ENCODE measurements at places on chromosomes 3 and 15.

GRCh38 chr3:147141516-147142288 is 264.6 kb downstream of the ZIC4 start:
- DNase-seq = no peak

DNA sequence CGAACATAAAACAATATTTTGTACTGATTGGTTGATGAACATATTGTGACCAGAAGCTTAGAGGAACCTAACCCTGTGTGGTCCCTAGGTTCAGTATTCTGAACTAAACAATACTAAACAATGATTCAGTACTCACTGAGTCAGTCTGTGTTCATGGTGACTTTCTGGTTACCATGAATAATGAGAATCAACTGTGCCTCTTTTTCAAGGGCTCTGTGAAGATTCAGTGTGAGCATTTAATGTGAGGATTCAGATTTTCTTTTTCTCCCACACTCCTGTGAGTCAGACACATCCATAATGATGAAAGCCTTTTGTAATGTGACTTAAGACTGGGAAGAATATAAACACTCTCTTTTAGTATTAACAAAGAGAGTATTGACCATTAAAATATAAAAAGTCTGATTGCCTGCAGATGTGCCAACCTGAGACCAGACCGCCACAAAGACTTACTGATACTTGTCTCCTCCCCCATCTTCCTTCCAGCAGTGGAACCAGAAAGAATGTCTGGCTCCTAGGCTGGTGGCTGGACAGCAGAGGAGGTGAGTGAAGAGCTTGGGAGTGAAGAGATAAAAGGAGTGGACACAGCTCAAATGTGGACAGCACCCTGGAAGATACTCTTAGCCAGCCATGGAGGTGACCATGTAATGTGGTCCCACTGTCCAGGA is 17.6 kb upstream of the ACTL6A start:
- DNase-seq = no peak

GRCh38 chr3:162236949-162237348 is 740.3 kb downstream of the OTOL1 start:
- no peak for DNase-seq

GRCh38 chr15:69973880-69974279 is 123.8 kb downstream of the TLE3 start:
- DNase-seq = no peak

DNA sequence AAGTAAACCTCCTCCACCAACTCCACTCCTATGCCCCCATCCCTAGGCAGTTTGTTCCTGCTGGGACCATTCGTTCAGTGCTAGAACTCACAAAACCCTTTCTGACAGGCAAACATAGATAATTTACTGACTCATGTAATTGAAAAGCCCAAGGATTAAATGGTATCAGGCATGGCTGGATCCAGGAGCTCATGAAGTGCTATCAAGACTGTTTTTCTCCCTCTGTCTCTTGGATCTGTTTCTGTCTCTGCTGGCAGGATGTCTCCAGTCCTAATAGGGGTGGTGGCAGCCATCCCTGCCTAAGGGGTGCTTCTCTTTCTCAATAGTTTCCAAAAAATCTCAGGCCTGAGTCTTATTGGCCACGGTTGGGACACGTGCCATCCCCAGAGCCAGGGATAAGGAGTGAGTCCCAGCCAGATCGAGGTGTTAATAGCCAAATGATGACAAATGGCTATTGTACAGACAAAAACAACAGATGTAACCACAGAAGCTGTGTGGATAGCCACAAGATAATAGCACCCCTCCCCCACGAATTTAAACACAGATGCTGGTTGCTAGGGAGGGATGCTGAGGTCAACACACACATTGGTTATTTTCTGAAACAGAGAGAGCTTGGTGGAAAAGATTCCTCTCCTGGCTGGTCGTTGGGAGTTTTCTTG is 168.6 kb downstream of the SHQ1 start:
- no peak for DNase-seq

DNA sequence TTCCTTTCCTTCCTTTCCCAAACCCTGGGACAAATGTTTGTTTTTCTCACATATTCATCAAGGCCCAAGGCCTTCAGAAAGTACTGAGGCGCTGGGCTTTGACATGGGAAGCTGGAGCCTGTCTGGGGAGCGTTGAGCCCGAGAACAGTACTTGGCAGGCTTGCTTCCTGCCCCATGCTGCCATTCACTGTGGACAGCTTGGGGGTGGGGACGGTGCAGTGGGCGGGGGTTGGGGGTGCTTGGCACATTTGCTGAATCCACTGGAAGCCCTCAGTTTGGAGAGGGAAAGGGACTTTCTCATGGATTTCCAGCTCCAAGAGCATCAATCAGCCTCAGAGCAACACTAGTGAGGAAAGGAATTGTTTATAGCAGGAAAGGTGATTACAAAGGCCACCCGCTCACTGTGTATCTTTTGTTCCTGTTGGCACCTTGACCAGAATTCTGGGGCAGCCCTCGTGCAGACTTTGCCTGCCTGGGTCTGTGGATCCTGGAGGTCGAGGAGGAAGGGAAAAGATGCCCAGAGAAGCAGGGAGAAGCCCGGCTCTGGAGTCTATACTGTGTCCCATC is 199.8 kb upstream of the RGMA start:
- DNase-seq = no peak

GRCh38 chr3:125587039-125587648 is 8.2 kb downstream of the OSBPL11 start:
- peak; percentile 22 for DNase-seq

- no peak for DNase-seq
Observed at GRCh38 chr3:144314946-144315345, 343.3 kb downstream of the DIPK2A start.

DNA sequence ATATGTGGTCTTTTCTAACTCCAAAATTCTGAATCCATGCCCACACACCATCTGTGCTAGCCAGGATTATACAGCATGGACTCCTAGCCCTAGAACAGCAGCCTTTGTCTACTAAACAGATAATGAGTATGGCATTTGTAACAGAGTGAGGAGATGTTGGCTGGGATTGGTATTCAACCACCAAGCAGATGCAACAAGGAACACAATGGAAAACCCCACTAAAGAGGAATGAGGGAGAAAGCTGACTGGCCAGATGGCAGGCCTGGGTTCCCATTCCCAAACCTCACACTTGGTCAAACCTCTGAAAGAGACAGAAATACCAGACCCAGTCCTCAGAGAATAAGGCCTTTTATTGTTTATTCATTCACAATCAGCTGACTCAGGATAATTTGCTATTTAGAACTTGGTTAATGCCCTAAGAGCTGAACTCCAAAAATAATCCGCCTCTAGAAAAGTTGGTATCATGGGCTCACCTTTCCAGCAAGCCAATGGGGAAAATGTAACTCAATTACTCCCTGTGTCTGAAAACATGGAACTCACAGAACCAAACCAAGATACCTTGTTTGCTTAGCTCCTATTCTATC is 145.6 kb downstream of the LRRC3B start:
- DNase-seq = no peak

GRCh38 chr3:88611826-88612326 is 462.1 kb downstream of the C3orf38 start:
- no peak for DNase-seq

- no peak for DNase-seq
Observed at GRCh38 chr3:122921791-122922651, 105.5 kb downstream of the SEMA5B start.

GRCh38 chr3:124976383-124976782 is 41.8 kb upstream of the MUC13 start:
- no peak for DNase-seq

DNA sequence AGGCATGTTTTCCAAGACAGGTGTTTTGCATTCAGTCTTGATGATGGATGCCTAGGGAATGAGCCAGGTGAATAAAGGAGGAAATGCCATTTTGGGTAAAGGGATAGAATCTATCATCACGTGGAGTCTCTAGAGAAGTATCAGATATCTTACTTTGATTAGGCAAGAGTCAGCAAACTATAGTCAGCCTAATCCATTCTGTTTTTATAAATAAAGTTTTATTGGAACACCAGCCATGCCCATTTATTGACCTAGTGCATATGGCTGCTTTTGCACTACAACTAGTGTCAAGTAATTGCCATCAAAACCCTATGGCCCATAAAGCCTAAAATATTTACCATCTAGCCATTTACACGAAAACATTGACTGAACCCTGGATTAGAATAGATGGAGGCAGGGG is 231.2 kb downstream of the SLC9A9 start:
- DNase-seq = no peak

- no peak for DNase-seq
Observed at GRCh38 chr15:70752193-70752635, 11.1 kb downstream of the UACA start.

GRCh38 chr3:32413845-32414521 is 22.3 kb downstream of the CMTM7 start:
- DNase-seq = no peak

GRCh38 chr3:31732548-31732947 is 199.8 kb downstream of the STT3B start:
- DNase-seq = no peak

GRCh38 chr3:99269606-99270351 is 368.3 kb upstream of the DCBLD2 start:
- DNase-seq = no peak

GRCh38 chr3:174821477-174821876 is 37.7 kb upstream of the NAALADL2 start:
- no peak for DNase-seq

GRCh38 chr3:62284442-62284841 is 88.9 kb downstream of the FEZF2 start:
- no peak for DNase-seq

DNA sequence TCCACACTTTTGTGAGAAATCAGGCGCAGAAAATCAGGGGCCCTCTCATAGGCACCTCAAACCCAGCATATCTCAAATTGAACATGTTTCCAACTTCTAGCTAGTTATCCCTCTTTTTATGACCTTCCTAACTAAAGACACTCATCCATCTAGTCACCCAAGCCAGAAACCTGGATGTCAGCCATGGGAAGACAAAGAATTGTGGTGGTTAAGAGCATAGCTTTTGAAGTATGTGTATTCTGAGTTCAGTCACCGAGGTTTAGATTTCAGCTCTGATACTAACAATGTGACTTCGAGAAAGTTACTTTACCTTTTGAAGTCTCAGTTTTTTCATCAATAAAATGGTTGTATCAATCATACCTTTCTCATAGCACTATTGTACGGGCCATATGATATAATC is 495.5 kb downstream of the NLGN1 start:
- DNase-seq = no peak

DNA sequence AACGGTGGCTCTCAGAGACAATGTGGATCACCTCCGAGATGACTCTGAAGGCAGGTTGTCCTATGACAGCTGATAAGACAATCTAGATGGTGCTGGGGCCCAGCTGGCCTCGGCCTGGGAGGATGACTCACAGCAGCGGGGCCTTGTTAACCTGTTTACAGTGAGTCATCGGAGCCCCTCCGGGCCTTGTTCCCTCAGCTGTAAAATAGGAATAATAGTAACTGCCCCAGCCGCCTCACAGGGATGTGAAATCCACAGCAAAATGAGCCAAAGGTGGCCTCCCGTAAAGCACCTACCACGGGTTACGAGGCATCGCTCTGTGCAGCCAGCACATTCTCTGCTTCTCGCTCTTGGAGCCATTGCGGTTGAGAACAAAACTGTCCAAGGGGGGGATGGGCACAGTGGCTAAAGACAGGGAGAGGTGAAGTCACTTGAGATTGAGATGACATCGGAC is 88.6 kb upstream of the RASGRF1 start:
- no peak for DNase-seq

DNA sequence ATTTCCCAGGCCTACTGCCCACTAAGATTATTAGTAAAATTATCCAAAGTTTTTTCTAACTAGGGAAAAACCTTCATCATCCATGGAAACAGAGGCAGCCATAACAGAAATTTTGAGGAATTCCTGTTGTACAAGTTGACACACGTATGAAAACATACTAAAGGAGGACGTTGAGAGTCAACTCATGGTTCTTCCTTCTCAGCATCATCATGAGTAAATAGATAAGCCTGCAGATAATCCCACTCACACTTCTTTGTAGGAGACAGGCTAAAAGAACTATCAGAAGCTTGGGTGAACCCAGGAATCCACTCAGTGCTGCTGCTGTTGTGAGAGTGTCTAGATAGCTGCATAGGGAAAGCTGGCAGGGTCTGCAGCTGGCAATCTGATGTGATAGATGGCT is 694.8 kb upstream of the NR2F2 start:
- DNase-seq = no peak

DNA sequence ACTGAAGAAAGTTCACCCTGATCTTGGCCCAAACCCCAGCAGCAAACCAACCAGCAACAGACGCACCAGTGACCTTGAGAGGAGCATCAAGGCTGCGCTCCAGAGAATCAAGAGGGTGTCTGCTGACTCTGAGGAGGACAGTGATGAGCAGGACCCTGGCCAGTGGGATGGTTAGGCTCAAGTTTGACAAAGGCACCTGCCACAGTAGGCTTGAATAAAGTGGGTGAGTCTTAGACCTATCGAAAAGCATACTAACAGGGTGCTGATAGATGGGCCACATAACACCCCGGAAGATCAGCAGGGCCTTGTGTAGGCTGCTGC is 23.9 kb downstream of the WHAMM start:
- DNase-seq = no peak

DNA sequence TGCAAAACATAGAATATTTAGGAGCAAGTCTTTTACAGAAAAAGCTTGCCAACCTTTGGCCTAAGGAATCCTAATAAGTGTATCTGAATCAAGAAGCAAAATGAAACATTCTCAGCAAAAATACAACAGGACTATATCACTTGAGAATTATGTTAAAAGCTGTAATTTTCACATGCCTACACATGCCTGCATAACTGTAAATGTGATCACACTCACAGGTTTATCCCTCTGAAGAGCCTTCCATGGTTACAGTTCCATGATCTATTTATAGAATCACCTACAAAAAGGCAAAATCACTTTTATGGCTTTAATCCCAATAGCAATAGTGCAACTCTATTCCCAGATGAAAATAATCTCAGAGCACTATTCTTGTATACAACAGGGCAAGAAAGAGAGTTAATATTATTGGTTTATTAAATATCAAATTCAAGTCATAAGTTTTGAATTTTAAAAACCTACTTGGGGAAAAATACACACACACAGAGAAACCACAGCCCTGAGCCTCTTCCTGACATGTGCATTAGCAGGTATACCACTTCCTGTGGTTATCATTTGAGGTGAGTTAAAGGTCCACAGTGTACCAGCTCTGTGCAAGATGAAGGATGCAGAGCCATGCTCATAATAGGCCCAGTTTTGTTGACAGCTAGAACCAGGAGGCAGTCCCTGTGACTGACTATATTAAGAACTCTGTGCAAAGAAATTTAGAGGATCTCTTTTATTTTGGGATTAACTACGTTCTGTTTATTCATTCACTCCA is 252.5 kb upstream of the TGFBR2 start:
- no peak for DNase-seq

DNA sequence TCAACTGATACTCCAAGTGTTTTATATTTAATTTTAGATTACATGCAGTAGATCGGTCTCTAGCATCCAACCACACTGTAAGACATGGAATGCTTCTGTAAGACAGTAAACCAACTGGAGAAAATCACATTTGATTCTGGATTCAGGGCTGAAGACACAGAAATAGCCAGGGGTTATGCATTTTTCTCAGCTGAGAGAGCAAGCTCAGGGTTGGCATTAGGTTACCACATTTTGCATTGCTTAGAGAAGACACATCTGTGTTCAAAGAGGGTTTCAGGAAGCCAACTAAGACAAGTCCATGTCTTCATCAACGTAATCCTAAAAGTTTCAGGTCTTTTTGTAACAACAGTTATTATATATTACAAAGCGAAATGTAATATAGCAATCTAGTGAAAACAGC is 27.7 kb upstream of the UNC13C start:
- DNase-seq = no peak

GRCh38 chr15:80550219-80550907 is 144.7 kb upstream of the ABHD17C start:
- no peak for DNase-seq
